NCI-H2227 treated with DMSO at 0.1 percent for 48 hours (cell line): ENCODE measurements at places on chromosomes 4 and X.

DNA sequence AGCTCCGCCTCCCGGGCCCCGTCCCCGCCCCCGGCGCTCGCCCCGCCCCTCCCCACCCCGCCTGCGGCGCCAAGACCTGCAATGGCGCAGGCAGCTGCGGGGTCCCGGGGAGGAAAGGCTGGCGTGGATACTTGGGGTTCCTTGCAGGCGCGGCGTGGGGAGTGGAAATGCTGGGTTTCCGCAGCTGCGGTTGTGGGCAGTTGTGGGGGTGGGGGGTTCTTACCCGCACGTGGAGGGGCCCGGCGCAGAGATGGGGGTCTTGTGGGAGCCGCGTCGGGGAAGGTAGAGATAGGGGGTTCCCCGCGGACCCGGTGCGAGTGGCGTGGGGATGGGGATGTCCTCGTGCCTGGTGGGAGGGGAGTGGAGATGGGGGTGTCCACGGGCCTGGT is 680 bp upstream of the ASMTL start:
- no peak for DNase-seq

DNA sequence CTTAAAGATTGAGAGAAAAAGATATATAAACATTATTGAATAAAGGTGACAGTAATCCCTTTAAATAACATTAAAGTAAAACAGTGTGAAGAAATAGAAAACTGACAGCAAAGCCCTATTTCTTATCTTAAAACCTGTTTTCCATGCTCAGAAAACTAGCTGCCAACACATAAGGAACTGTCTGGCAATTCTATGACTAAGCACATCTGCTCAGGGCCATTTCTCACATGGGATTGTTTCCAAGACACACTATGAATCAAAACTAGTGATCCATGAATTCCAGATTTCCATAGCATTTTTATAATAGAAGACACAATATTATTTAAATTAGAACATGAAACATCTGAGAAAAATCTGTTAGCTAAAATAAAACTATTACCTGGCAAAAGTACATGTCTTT is 113.4 kb downstream of the SCLT1 start:
- DNase-seq, result no peak

- DNase-seq, result no peak
These were observed 39.7 kb downstream of the CORIN start for GRCh38 chr4:47798165-47798564.

GRCh38 chr4:15254236-15254880 is 173.5 kb upstream of the C1QTNF7 start:
- no peak for DNase-seq

- no peak for DNase-seq
These were observed 4.0 kb downstream of the COL25A1 start for GRCh38 chr4:109298279-109299010.

- no peak for DNase-seq
These were observed 6.6 kb downstream of the HELQ start for GRCh38 chr4:83449009-83449408.

DNA sequence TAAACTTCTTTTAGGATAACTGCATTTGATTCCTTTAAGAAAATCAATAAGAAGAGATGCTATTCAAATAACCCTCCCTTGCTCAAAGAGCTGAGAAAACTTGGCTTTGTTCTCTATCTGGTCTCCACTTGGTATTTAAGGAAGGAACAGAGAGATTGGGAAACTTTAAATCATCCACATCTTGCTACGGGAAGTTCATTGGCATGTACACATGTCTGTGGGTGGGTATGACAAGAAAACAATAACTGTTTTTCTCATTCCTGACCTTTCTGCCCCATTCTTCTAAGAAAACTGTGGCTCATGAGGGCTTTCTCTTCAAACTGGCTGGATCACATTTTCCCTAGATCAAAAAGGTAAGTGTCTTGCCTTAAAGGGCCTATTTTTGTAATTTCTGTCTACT is 6.0 kb downstream of the SEL1L3 start:
- DNase-seq, result no peak

- no peak for DNase-seq
These were observed 79.5 kb downstream of the CLNK start for GRCh38 chr4:10605031-10605430.

DNA sequence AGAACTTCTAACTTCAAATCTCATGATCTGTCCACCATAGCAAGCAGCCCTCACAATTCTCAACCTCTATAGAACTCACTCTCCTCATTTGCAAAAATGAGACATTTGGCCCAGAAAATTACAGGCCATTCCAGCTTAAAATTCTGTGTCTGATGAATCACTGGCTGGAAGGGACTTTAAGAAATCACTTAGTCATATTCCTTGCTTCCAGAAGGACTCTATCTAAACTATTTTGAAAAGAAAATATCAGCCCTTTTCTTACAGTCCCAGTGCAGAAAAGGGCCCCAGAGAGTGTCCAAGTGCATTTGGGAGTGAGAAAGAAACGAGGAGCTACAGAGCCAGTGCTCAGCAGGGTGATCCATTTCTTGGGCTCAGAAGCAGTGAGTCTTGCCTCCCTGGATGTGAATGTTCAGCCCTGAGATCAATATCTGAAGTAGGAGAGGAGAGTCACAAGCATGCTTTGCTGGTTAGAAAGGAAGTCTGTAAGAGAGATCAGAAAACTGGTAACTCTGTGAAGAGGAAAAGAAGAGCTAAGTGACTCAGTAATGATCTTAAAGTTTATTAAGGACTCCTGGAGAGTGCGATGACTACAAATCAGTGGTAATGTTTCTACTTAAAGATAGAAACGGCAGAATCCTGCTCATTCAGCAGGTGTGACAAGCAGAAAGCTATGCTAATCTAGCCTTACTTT is 139.8 kb downstream of the PALLD start:
- no peak for DNase-seq

DNA sequence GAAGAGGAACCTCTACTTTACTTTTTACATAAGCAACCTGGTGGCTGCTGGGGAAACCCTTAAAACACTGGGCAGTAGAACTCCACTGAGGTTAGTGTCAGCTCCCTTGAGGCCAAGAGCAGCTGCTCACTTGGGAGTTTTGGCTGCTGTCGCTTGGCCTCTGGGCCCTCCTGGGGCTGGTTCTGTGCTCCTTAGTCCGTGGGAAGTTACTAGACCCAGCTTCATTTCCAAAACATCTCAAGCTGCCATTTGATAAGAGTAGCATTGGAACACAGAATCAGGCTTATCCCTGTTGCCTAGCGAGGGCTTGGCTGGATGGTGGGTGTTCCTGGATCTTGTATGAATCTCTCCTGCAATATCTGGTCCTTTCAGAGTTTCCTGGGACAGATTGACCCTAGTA is 26.1 kb downstream of the RNF4 start:
- no peak for DNase-seq

DNA sequence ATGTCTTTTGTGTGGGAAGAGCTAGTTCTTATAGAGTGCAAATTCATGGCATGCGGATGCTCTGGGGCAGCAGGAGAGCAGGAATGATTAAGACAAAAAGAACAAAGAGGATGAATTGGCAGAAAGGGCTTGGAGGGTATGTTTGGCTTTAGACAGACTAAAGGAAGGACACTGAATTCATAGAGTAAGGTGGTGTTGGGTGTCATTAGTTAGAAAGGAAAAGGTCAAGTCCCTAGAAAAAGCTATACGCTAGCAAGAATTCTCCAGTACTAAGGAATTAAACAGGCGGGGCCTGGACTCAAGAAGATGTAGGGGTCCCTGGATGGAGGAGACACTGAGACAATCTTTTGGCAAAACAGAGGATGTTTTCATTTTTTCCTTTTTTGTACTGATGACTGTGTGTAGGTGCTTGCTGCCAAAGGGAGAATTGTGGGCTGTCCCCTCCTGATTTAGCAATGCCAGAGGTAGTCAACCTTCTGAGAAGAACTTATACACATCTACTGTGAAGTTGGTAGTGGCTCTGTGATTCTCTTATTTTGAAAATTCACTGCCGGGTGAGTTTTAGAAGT is 391.0 kb downstream of the SPRY1 start:
- DNase-seq, result no peak

GRCh38 chrX:86604607-86605006 is 456.4 kb downstream of the DACH2 start:
- no peak for DNase-seq

DNA sequence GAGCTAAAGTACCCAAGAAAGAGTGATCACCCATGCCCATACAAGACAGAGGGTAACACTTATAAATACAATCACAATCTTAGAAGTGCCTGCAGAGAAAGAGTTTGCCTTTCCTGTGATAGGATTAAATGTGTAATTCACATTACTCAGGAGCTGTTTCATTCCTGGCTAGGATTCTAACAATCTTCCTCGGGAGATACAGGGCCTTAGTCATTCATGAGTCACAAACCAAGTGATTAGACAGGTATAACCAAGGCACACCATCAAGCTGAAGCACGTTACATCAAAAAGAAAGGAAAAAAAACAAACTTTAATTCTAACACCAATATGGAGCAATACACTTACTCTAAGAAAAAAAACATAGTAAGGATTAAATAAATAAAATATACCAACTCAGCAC is 14.9 kb downstream of the ABCG2 start:
- DNase-seq, result no peak

DNA sequence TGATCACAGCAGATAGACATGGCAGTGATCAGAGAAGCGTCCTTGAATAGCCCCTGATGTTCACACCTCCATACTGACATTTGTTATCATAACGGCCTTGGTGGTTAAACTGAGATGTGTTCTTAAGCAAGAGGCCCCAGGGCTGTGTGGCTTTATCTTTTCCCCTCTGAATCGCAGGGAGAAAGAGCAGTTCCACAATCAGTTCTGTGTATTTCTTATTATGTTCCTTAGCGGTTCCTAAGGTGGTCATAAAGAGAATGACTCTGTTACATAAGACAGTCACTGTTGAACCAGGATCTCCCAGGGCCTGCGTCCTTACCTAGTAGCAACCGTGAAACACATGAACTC is 52.8 kb upstream of the CBR4 start:
- DNase-seq, result no peak

- no peak for DNase-seq
These were observed 10.4 kb upstream of the TMEM255A start for GRCh38 chrX:120321520-120322281.

DNA sequence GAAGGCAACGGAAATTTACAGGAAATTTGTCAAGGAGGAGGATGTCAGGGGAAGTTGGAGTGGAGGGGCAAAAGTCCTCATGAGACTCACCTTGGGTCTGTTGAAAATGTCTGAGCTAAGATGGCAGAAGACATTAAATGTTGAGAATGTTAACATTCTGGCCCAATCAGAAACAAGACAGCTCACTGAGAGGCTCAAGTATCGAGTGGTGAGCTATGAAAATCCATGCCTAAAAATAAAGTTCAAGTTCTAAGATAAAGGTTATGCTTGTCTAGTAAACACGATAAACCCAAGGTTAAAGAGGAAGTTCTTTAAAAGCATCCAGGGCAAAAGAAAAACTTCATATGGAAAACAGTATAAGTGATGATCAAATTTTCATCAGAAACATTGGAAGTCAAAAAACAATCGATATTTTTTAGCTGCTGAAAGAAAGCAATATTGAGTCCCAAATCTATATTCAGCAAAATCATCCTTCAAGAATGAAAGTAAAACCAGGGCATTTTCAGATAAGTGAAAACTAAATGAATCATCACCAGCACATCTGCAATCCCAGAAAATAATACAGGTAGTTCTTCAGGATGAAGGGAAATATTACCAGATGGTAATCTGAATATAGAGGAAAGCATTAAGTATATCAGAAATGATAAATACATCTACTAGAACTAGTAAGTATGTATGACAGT is 462.4 kb downstream of the TLL1 start:
- no peak for DNase-seq

DNA sequence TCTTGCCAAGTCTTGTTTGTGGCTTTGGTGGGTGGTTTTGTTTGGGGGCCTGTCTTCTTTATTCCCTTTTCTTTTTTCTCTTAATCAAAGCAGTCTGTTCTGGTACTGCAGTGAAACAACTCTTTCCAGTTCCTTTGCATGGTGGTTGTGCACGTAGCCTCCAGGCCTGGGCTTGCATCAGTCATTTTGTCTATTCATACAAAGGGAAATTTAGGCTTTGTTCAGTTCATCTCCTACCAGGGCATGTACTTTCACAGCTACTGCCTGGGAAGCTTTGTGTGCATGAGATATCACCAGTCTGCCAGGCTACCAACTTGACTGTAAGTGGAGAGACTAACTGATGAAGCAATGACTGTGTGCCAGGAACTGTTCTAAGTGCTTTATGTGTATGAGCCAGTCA is 8.5 kb downstream of the TRIM2 start:
- no peak for DNase-seq

GRCh38 chr4:128354205-128354821 is 66.7 kb upstream of the PGRMC2 start:
- DNase-seq, result no peak

DNA sequence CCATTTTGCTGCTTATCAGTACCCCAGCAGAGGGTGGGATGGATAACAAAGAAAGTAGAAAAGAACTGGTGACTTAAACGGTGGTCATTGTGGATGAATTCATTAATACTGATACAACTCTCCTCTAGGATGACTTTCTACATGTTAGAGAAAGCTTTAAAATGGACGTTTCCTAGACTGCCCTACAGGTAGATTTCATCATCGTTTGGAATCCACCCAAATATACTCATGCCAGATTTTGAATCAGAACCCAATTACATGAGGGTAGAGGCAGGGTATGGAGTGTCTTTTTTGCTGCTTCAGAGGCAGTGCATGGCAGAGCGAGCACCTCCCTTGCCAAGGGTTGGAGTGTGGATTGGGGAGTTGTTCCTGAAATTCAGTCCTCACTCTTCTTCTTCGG is 13.3 kb upstream of the ANTXR2 start:
- no peak for DNase-seq

DNA sequence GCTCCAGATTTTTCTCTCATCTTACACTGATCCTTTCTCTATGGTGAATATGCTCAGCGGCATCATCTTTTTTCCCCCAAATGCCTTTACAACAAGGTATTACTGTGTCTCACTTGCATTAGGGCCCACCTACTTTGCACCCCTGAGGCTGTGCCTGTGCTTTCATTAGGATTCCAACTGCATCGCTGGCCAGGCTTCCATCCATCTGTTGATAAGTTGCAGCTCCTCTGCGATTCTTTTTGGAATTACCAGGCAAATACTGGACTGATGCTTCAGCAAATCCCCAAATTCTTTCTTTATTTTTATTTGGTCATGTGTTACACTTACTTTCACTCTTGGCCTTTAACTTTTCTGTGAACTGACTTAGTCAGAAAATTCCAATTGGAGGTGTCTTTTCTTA is 77.3 kb downstream of the AFF2 start:
- DNase-seq, result no peak

DNA sequence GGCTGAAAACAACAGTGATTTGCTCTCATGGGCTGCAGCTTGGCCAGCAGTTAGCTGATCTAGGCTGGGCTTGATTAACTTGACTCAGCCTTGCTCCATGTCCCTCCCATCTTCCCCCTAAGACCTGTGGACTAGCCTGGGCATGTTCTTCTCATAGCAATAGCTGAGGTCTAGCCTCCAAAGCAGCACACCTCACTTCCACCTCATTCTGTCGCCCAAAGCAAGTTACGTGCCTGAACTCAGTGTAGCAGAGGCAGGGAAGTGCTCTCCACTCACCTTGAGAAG is 62.2 kb downstream of the EVC start:
- DNase-seq, result no peak

DNA sequence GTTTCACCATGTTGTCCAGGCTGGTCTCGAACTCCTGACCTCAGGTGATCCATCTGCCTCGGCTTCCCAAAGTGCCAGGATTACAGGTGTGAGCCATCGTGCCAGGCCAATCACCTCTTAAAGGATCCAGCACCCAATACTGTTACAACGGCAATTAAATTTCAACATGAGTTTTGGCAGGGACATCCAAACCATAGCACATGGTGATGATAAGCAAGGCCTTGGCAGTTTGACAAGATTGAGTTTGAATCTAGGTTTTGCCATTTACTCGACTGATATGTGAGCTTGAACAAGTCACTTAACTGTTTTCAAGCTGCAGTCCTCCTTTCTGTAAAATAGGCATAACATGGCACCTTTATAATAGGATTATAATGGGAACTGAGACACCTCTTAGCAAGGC is 84.1 kb downstream of the GPR82 start:
- DNase-seq, result no peak
